Peyer's patch (tissue), 4 donors: ENCODE measurements at places on chromosomes 4 and X.

GRCh38 chr4:98661371-98662054, 3.1 kb upstream of the TSPAN5 start:
- no peak for DNase-seq

DNA sequence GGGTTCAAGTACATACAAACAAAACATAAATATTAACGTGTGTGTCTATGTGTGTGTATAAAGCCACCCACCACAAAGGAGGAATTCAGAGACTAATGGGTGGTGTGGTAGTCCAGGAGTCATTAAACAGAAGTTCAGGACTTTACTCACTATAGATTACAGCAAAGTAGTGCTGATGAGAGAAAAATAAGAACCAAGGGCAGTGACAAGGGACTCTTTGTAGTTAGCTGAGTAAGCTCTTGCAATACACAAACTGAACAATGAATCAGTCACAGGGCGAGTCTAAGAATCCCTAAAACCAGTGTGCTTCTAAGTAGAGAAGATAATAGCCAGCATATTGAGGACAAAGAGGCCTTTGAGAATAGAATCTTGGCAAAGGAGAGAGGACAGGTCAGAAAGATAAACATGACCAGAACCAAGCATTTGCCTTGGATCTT, 232.4 kb downstream of the PPP3CA start:
- no peak for DNase-seq

DNA sequence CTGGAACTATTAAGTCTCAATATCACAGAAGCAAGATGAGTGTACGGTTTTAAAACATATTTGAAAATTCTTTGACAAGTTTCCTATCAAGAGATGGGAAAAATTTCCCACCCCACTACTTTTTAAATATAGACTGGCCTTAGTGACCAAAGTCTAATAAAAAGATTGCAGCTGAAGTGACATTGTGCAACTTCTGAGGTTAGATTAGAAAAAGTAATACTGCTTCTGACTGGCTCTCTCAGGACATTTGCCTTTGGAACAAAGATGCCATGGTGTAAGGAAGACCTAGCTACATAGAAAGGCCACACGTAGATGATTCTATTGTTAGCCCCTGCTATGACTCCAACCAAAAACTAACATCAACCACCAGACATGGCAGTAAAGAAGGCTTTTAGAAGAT, 138.7 kb upstream of the FAM47C start:
- no peak for DNase-seq

DNA sequence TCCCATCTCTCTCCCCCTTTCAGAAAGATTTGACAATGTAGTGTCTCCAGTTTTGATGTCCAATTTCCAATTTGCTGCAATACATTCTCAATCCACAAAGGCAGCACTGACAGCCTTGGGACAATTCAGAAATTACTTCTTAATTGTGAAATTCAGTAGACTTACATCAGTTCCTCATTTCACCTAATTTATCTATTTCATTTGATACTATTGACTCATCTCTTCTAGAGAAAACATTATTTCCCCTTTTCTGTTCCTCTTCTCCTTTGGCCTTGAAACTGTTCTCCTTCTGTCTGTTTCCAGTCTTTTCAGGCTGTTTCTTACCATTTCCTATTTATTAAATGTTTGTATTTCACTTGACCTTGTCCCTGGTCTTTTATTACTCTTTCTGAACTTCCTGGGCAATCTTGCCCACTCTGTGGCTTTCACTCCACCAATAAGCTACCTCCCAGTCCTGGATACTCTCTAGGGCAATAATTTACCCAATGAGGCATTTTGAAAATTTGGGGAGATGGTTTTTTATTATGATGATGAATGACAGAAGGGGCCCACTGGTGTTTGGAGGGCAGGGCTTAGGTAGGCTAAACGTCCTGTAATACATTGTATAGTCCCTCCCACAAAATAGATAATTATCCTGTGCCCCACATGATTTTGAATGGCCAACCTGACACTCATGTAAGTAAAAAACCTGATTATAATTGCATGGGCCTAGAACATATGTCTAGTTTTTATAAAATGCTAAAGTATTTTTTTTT, 498.0 kb upstream of the BOD1L1 start:
- no peak for DNase-seq

- DNase-seq, result no peak
These were observed 38.8 kb downstream of the ZXDA start for GRCh38 chrX:57871463-57871862.

GRCh38 chrX:125954236-125954635, 211.9 kb downstream of the DCAF12L2 start:
- no peak for DNase-seq
